Gastrocnemius medialis (tissue), 4 donors: ENCODE measurements at places on chromosomes 5 and 9. TPM values are rescaled to one million over a fixed set of nuclear protein-coding genes. Genes with fewer than 3 reads are reported as not detected.

GRCh38 chr9:14532456-14533115, 160.6 kb downstream of the ZDHHC21 start:
- no peak overlapping the region for H3K27ac ChIP-seq
- H3K36me3 ChIP-seq, result no peaks in the 10 kb centered on the region
- DNase-seq, result no peak
- peaks cover 19% of the 10 kb centered on the region for H3K4me1 ChIP-seq

DNA sequence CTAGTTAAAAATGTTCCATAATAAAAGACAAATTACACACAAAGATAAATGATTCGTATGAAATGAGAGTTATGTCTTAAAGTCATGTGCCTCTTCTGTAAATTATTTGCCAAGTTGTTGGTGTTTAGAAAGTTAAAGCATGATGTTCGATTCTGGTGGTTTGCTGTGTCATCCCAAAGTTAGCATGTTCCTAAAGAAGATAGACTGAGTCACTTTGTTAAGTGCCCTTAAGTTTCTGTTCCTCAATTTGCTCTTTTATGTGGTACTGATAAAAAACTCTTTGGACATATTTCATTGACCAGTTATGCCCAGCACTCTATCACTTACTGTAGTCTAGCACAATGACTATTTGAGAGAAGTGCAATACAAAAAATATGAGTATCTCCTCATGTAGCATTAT, 366.9 kb upstream of the ZNF608 start:
- H3K27me3 ChIP-seq, result no peaks in the 10 kb centered on the region
- DNase-seq, result no peak
- H3K4me1 ChIP-seq, result no peaks in the 10 kb centered on the region
- H3K36me3 ChIP-seq, result no peaks in the 10 kb centered on the region

DNA sequence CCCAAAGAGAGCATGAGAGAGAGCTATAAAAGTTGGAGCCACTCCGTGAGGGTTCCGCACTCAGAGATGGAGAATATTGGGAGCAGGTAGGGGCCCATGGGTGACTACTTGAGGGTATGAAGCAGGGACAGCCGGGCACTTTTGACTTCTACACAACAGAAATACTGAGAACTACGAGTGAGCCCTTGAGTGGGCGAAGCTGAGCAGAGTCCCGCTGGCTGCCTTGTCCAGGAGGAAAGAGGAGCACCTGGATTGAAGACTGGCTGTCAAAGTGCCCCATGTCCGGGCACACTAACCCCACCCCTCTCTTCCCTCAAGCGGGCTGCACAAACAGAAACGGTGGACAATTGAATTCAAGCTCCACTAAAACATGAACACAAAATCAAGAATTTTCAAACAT, 33.6 kb downstream of the FYB1 start:
- no peaks in the 10 kb centered on the region for H3K36me3 ChIP-seq
- no peak overlapping the region for H3K27ac ChIP-seq
- H3K4me1 ChIP-seq, result no peaks in the 10 kb centered on the region
- no peak for DNase-seq

DNA sequence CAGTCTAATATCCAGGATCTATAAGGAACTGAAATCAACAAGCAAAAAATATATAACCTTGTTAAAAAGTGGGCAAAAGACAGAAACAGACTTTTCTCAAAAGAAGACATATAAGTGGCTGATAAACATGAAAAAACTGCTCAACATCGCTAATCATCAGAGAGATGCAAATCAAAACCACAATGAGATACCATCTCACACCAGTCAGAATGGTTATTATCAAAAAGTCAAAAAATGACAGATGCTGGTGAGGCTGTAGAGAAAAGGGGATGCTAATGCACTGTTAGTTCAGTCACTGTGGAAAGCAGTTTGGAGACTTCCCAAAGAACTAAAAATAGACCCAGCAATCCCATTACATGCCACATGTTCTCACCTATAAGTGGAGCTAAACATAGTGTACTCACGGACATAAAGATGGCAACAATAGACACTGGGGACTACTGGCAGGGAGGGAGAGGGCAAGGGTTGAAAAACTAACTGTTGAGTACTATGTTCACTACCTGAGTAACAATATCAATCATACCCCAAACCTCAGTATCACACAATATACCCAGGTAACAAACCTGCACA, 11.7 kb upstream of the TSSK1B start:
- no peaks in the 10 kb centered on the region for H3K36me3 ChIP-seq
- H3K4me3 ChIP-seq, result no peak overlapping the region
- no peaks in the 10 kb centered on the region for H3K4me1 ChIP-seq
- no peak for DNase-seq
- no peaks in the 10 kb centered on the region for H3K27me3 ChIP-seq
- H3K27ac ChIP-seq, result no peak overlapping the region

PAX5 gene
- total RNA-seq, result not detected

DNA sequence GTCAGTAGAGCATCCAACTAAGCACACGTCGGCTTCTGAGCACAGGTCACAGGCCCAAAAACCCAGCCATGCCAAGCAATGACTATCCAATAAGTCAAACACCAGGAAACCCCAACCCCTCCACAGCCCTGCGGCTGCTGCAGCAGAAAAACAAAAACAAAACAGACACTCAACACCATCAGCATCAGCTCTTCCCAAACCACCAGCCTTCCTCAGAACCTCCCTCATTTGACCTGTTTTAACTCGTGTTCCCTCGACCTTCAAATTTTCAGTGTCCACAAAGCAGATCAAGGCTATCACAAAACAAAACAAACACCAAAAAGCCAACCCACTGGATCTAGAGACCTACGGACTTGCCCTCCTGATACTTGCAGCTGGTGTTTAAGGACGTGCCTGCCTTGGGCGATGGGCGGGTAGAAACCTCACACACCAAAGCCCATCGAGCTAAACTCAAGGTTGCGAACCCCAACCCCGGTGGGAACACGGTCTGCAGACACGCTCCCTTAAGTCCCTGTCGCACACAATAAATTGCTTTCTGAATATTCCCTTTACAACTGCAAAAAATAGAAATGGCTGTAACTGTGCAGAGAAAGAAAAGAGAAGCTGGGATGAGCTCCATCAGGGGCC, 247.1 kb upstream of the ANKRD55 start:
- H3K36me3 ChIP-seq, result no peaks in the 10 kb centered on the region
- no peaks in the 10 kb centered on the region for H3K27me3 ChIP-seq
- H3K4me3 ChIP-seq, result peak overlapping the region; percentile 67
- peaks cover 11% of the 10 kb centered on the region for H3K4me1 ChIP-seq
- no peak for DNase-seq

SLC23A1 gene
- not detected for total RNA-seq

SPINK7 gene
- total RNA-seq, result not detected

- DNase-seq, result no peak
- H3K4me3 ChIP-seq, result no peak overlapping the region
- H3K27me3 ChIP-seq, result no peaks in the 10 kb centered on the region
- H3K36me3 ChIP-seq, result no peaks in the 10 kb centered on the region
- no peak overlapping the region for H3K27ac ChIP-seq
Measured at GRCh38 chr9:101579711-101580545, 14.8 kb downstream of the PPP3R2 start.

GRCh38 chr5:57317341-57317740, 143.5 kb downstream of the GPBP1 start:
- no peaks in the 10 kb centered on the region for H3K36me3 ChIP-seq
- no peak overlapping the region for H3K4me3 ChIP-seq
- no peaks in the 10 kb centered on the region for H3K27me3 ChIP-seq
- DNase-seq, result no peak
- no peak overlapping the region for H3K27ac ChIP-seq

- H3K4me3 ChIP-seq, result no peak overlapping the region
- H3K36me3 ChIP-seq, result no peaks in the 10 kb centered on the region
- peaks cover 14% of the 10 kb centered on the region for H3K4me1 ChIP-seq
- no peak for DNase-seq
- H3K27ac ChIP-seq, result peak overlapping the region; percentile 54
- no peaks in the 10 kb centered on the region for H3K27me3 ChIP-seq
Measured at GRCh38 chr9:4174546-4175175, 125.2 kb downstream of the GLIS3 start.

- no peaks in the 10 kb centered on the region for H3K27me3 ChIP-seq
- no peaks in the 10 kb centered on the region for H3K4me1 ChIP-seq
- no peak for DNase-seq
- H3K27ac ChIP-seq, result no peak overlapping the region
Measured at GRCh38 chr9:99327667-99328066, 105.6 kb downstream of the SEC61B start.

DNA sequence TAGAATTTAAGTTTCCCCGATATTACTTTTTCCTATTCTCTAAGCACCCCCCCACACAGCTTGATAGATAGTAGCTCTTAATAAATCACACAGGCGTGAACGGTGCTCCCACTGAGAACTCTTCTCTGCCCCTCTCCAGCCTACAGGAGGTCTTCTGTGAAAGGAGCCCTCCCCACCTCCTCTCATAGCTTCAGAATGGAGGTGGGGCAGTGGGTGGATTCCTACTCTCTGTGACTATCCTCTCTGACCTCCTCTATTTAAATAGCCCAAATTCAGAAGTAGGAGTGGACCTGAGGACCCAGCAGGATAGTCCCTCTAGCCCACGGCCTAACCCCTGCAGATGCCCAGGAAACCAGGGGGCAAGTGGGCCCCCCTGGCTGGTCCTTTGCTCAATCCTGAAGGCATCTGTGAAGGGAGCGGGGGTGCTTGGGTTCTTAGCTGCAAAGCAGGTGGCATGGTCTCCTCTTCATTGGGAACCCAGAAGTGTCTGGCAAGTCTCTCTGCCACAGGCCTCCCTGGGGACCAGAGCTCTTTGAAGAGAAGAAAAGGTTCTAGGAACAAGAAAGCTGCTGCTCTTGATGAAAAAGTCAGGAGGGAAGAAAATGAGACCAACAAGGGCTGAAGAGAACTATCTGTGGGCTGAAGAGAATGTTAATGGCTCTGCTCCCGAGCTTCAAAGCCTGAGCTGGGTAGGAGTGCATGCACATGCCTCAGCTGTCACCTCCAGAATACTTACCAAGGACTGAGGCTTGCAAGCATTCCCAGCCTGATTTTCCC, 21.1 kb upstream of the HSPA9 start:
- no peaks in the 10 kb centered on the region for H3K4me1 ChIP-seq
- no peak overlapping the region for H3K4me3 ChIP-seq
- H3K27me3 ChIP-seq, result no peaks in the 10 kb centered on the region

- H3K4me1 ChIP-seq, result no peaks in the 10 kb centered on the region
- DNase-seq, result no peak
- no peaks in the 10 kb centered on the region for H3K27me3 ChIP-seq
- H3K27ac ChIP-seq, result no peak overlapping the region
Measured at GRCh38 chr5:123585871-123586270, 73.9 kb downstream of the CSNK1G3 start.

LMX1B gene
- 0.31 TPM for total RNA-seq
